ENCODE measurements at places on chromosomes 5 and 9.

DNA sequence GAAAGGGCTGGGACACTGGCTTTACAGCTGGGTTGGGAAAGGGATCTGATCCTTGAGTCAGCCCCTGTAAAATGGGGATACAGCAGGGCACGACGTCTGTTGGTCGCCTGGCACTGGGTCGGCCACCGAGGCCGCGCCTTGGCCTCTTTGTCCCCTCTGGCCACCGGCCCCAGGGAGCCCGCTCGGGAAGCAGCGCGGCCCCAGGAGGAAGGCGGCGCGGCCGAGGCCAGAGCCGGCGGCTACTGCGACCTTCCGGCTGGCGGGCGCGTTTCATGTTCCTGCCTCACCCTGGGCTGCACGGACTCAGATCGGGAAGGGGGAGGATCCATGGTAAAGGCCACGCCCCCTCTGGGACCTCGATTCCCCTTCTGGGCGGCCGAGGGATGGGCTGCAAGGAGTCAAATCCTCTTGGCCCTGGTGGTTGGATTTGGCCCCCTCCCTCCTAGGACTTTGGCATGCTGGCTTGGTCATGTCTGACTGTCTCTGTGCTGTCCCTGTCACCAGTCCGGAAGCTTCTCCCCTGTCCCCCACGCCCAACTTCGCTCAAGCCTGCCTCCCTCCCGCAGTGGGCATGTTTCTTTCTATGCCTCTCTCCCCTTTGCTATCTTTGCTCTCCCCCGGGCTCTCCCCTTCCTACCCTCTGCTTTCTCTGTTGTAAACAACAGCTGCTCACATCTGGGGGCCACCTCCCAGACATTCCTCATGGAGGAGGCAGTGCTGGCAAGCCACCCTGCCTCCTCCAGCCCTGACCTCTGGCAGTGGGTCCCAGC lies 25.8 kb downstream of the FPGS start:
- DNase-seq: peak; percentile 52

DNA sequence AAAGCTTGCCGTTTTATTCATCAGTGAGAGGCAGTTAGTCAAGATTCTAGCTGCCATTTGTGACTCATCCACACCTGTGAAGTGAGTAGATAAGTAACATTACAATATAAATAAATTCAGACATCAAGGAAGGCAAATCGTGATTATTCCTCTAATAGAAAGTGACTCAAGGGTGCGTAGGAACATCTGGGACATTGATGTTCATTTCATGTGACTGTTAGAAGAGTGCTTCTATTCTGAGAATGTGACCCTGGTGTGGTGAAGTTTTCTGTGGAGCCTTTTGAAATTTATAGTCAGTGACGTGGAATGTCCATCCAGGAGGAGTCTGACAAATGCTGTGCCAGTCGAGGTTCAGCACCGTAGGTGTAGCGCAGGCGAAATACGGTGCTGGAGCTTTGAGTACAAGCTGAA lies 48.4 kb upstream of the FAM240B start:
- no peak for DNase-seq

DNA sequence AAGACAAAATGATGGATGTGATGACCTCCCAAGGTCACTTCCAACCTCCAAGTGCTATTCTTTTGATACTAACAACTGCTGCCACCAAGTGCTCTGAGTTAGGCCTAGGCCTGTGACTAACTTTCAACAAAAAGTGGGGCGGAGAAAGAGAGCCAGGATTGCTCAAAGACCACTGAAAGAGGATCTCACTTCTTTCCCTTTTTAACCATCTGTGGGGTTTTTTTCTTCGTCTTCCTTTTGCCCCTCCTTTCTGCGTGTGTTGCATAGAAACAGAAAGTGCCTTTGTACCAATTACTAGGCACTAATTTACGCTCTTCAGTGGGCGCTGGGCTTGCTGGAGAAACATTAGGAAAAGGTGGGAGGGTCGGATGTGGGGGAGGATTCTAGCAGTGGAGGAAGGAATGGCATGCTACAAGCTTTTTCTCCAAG lies 8.0 kb downstream of the KLF9 start:
- no peak for DNase-seq

DNA sequence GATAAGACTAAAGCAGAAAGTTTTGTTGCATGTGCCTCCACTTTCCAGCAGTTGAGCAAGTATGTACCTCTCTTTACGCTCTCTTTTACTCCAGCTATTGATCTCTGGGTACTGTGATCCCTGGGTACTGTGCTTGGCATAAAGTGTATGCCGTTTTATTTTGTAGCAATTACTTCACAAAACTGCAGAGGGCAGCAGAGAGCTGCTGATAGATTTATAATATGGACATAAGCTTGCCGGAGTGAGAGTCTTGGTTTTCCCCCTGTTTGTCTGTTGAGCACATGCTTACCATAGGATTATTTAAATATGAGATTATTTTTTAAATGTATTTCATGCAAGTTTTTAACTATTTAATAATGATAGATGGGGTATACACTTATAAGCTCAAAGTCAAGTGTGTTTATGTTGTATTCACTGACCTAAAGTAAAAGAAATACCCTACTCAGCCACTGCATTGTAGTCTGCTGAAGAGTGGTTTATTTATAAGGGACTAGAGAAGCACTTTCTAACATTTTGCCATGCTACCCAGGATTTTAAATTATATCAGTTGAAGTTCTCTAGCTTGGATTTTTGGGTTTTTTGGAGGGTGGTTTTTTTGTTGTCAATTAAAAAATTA lies 13.0 kb downstream of the TTC1 start:
- DNase-seq: peak; percentile 44

DNA sequence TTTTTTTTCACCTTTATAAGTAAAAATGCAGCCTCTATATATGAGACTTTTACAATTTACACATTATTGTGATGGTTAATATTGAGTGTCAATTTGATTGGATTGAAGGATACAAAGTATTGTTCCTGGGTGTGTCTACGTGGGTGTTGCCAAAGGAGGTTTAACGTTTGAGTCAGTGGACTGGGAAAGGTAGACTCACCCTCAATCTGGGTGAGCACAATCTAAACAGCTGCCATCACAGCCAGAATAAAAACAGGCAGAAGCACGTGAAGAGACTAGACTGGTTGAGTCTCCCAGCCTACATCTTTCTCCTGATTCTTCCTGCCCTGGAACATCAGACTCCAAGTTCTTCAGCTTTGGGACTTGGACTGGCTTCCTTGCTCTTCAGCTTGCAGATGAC lies 132.8 kb upstream of the DPYSL3 start:
- DNase-seq: no peak

- DNase-seq: no peak
Observed at GRCh38 chr5:179699616-179700237, 960 bp downstream of the CANX start.

Measured in smooth muscle cell of the brain vasculature (primary cell).